ENCODE measurements at places on chromosomes 16 and 17.
A peak's percentile ranks its signal among the peaks of the same experiment; 100 is the strongest.

DNA sequence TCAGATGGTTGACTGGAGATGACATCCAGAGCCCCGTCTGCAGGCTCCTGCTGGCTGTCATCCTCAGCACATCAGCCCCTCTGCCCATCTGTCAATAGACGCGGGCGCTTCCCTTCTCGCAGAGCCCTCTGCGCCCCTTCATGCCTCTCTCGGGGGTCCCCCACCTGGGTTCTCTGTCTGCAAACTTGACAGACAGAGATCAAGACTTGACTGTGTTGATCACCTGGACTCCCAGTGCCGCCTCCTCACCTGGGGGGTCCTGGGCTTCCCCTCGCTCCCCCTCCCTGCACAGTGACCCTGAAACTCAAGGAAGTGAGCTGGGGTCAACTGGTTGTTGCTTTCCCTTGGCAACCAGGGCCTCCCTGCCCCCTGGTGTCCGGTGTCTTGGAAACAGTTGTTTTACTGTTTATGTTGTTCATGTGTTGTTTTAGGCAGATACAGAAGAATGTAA, 31.9 kb downstream of the RNF213 start:
- DNase-seq = no peak

DNA sequence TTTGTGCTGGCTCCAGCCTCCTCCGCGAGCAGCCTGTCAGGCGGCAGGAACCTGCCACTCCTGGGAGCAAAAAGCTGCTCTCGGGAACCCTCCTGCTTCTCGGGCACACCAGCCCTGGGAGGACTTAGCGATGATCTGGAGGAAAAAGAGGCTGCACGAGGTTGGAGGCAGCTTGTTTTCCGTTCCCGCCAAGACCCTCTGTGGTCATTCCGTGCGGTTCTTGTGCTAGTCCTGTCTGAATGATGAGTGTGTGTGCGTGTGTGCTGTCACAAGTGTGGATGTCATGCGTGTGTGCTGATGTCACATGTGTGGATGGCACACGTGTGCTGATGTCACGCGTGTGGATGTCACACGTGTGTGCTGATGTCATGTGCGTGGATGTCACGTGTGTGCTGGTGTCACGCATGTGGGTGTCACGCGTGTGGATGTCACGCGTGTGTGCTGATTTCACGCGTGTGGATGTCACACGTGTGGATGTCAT, 150.0 kb downstream of the NPIPB11 start:
- no peak for DNase-seq

- peak; percentile 40 for DNase-seq
Observed at GRCh38 chr17:29566473-29567303, at the start of gene ABHD15. ABHD15 (minus strand) TSS chr17:29567037; CDS start chr17:29566966, 71 bp downstream.

DNA sequence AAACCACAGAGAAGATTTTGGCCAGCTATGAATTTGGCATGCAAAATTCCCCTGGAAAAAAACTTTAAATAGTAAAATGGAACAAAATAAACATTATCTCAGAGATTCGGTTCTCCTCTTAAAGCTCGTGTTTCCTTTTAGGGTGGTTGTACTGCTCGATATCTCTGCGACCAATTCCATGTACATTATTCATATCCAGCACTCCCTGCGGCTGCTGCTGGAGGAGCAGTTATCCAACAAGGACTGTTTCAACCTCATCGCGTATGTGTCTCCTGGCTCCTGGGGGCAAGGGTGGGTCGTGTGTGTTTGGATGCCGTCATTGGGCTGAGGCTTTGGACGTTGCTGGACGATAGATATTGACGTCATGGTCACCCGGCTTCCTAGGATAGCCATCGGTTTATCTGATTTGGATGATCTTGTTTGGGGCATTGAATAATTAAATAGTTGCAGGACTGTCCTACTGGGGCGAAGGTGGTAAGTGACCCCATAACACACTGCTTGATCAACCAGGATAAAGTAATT, 33.8 kb downstream of the VWA3A start:
- DNase-seq = no peak

- DNase-seq = no peak
Observed at GRCh38 chr17:59890720-59891119, 2.0 kb downstream of the TUBD1 start.

GRCh38 chr17:10428781-10429180, 7.0 kb upstream of the MYH8 start:
- DNase-seq = no peak

DNA sequence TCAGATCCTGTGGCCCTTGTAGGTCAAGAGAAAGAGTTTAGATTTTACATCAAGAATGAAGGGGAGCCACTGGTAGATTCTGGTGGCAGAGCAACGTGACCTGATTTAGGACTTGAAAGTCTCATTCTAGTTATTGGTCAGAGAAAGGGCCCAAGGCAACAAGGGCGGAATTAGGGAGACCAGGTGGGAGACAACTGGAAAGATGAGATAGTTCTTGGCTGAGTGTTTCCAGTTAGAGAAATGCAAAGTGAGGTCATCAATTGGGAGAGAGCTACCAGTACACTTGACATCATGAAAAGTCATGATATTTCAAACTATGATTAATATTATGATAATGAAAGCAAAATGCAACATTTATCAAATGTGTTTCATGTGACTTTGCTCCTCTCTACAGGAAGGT, 147.2 kb upstream of the FAM20A start:
- DNase-seq = no peak

- DNase-seq = peak; percentile 31
Observed at GRCh38 chr16:15961060-15961511, 11.7 kb downstream of the ABCC1 start.

GRCh38 chr16:26178298-26178697, 486.5 kb downstream of the HS3ST4 start:
- no peak for DNase-seq

DNA sequence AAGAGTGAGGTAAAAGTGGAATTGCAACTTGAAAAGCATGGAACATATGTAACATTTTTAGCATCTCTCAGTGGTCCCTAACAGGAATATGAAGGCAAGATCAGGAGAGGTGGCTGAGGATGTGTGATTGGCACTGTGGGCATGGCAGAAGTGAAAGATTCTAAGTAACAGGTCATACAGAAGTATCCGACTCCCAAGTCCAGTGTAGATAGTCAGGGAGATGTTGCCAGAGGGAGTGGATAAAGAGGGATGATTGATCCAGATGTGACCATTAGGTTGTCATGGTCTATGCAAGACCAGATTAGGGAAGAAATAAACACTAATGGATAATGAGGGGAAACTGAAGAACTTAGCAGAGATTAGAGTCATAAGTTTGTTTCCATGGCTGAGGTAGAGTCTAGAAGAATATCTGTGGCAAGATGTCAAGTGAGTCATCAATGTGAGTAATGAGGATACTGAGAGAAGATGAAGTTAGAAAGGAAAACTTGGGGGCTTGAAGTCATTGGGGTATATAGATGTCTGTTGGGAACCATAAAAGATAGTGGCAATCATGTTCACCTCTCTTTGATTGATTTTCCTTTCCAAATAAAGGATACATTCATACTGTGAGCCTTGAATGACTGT, 23.9 kb upstream of the CAPNS2 start:
- no peak for DNase-seq

DNA sequence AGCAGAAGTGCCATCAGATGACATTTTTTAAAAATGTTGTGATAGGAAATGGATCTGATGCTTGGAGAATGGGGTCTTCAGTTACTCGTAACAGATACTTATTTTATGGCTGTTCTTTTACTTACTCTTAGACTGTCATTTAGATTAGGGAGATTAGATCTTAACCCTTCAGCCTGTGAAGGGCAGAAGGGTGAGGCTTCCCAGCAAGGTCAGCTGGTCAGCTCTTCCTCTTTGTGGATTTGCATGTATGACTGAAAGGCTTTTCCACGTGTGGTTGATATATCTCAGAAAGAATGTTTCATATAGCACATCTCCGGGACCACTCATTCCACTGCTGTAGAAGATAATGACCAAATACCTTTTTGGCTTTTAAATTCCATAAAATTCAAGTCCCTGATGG, 27.4 kb downstream of the GRB7 start:
- no peak for DNase-seq

DNA sequence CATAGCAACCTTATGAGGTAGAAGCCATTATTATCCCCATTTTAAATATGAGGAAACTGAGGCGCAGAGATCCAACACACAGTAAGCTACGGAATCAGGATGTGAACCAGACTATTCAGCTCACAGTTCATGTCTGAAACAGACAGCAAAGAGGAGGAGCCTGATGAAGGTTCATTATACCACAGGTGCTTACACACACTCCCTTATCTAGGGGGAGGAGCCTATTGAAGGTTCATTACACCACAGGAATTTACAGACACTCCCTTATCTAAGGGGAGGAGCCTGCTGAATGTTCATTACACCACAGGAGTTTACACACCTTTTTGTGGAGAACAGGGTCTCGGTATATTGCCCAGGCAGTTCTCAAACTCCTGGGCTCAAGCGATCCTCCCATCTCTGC, 21.9 kb downstream of the C16orf95 start:
- no peak for DNase-seq

GRCh38 chr16:19804538-19805323, 79.9 kb downstream of the GPRC5B start:
- DNase-seq = no peak

DNA sequence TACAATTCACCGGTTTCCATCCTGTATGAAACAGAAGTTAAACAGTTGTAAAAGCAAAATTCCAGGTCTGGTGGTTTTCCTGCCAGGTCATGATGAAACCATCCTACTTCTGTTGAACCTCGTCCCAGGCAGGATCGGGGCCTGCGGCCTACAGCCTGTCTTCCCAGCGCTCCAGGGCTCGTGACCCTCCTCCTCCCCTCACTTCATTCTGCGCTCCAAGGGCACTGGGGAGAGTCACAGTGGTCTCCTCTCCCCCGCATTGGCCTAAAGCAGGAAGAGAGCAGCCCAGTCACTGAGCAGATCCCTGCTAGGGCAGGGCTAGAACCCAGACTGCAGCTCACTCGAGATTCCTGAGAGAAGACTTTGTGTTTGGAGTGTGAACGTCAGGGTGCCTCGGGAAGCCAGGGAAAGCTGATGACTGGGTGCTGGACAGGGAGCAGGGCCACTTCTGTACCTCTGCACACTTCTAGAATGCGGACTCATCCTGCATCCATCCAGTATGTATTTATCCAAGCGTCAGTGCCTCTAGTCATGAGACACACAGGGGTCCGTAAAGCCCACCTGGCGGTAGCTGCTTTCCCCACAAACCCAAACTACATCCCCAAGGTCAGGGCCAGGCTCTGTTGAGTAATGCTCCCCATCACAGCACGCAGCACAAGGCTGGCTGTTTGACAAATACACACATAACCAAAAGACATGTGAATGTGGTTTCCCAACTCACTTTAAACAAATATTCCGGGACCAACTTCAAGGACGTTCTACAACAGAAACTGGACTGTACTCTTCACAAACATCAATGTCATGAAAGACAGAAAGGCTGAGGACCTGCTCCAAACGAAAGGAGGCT, 1.7 kb upstream of the ITGAE start:
- DNase-seq = no peak

GRCh38 chr17:6940186-6940649, 55.6 kb upstream of the ALOX12 start:
- DNase-seq = no peak

- no peak for DNase-seq
Observed at GRCh38 chr16:75304521-75305363, 53.3 kb upstream of the BCAR1 start.

- DNase-seq = no peak
Observed at GRCh38 chr17:2755891-2756724, 6.7 kb upstream of the CCDC92B start.

DNA sequence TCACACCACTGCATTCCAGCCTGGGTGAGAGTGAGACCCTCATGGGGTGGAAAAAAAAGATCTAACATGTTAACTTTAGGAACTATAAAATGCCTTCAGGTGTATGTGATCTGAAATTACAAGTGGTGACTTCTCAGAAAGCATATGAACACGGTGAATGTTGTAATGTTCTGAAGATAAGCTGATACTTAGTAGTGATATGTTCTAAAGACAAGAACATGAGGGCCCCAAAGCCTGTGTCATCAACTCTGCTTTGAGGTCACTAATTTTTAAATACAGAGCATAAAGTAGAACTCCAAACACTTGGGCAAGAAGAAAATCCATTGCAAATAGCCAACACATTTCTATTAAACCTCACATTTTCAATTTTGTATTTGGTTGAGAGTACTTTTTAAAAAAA, 2.6 kb upstream of the FBF1 start:
- DNase-seq = no peak

GRCh38 chr17:9628509-9628908, 16.8 kb upstream of the USP43 start:
- DNase-seq = no peak

- no peak for DNase-seq
Observed at GRCh38 chr17:49703557-49704277, 4.0 kb downstream of the SLC35B1 start.
